ENCODE measurements at places on chromosomes 11 and 22.

DNA sequence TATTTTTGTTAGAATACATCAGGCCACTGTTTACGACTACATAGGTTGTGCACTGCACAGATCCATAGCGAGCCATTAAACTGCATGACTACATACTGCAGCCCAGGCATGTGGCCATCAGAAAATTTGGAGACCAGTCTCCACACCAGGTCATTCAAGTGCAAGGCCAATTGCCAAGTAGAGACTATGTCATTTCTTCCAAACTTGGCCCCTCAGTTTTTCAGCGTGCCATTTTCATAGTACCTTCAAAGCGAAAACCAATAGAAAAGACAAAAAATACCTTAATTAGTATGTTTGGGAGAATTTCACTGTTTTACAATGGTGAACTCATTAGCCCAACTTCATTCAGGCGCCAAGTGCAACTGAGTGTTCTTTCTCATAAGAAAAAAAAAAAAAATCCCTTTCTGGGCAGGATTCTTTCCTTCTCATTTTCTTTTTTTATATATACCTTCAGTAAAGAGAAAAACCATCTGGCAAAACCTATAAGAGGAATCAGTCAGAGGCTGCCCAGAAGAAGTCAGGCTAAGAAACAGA is 30.4 kb downstream of the PAMR1 start:
- H3K27me3 ChIP-seq = no peaks in the 10 kb centered on the region
- H3K36me3 ChIP-seq = no peaks in the 10 kb centered on the region
- DNase-seq = peak; percentile 79
- no peak overlapping the region for H3K27ac ChIP-seq
- peaks cover 5% of the 10 kb centered on the region for H3K4me1 ChIP-seq

- no peak overlapping the region for H3K4me3 ChIP-seq
- no peaks in the 10 kb centered on the region for H3K36me3 ChIP-seq
- H3K27ac ChIP-seq = no peak overlapping the region
These were observed 131.0 kb downstream of the SLC1A2 start for GRCh38 chr11:35288309-35288708.

DNA sequence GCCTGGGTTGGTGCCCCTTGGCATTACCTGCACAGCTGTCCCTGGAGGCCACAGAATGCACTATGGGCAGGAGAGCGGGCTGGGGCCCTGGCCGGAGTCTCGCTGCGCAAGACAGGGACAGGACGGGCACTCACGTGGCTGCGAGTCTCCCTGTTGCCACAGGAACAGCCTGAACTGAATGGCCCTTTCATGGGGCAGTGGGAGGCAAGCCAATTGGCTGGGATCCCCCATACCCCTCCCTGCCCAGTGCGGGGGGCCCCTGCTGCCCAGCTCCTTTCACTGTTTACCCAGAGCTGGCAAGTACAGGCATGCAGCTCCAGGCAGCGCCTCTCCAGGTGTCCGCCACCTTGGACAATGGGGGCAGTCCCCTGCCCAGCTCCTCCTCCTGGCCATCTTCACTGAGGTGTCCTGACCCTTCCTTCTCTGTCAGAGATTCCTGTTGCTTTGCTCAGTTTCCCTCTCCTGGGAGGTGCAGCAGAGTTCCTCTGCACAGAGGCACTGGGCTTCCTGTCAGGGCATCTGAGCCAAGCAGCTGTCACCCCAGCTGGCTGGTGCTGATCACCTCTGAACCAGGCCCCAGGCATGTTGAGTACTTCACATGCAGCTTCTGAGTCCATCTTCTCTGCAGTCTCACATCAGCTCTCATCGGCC is 5.2 kb downstream of the USP2 start:
- peak overlapping the region; percentile 23 for H3K4me3 ChIP-seq
- H3K27me3 ChIP-seq = peaks cover 3% of the 10 kb centered on the region
- peak overlapping the region; percentile 95 for H3K27ac ChIP-seq
- H3K4me1 ChIP-seq = peaks cover 94% of the 10 kb centered on the region
- peaks cover 12% of the 10 kb centered on the region for H3K36me3 ChIP-seq

DNA sequence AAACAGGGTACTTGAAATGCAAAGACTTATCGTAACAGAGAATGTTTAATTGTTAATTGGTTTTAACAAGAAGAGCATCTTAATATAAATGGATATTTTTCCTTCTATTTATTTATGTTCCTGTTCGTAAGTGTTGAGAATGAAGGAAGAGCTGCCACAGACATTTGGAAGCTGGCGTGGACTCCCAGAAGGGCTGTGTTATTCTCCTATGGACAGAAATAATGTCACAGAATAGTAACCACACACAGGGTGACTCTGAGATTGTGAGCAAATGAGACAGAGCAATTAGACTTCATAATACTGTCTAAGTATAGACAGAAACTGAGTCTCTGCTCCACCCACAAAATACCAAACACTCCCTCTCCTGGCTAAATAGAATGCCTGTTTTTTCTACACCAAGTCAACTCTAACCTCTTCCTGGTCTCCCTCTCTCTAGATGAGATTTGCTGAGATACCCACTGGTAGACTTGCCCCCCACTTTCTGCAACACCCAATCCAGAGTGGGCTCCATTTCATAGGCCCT is 6.1 kb downstream of the APOL3 start:
- no peak overlapping the region for H3K4me3 ChIP-seq
- H3K27ac ChIP-seq = peak overlapping the region; percentile 98
- DNase-seq = no peak
- H3K4me1 ChIP-seq = peaks cover 33% of the 10 kb centered on the region
- no peaks in the 10 kb centered on the region for H3K27me3 ChIP-seq

- H3K27ac ChIP-seq = no peak overlapping the region
- DNase-seq = no peak
- no peaks in the 10 kb centered on the region for H3K4me1 ChIP-seq
- H3K27me3 ChIP-seq = no peaks in the 10 kb centered on the region
- peaks cover 2% of the 10 kb centered on the region for H3K36me3 ChIP-seq
These were observed 155.7 kb downstream of the ATG16L2 start for GRCh38 chr11:72969894-72970335.

- DNase-seq = peak; percentile 88
- no peaks in the 10 kb centered on the region for H3K36me3 ChIP-seq
- peak overlapping the region; percentile 88 for H3K4me3 ChIP-seq
These were observed 630 bp downstream of the UBASH3B start for GRCh38 chr11:122656073-122656630.

- no peak overlapping the region for H3K4me3 ChIP-seq
- no peaks in the 10 kb centered on the region for H3K27me3 ChIP-seq
- peak; percentile 50 for DNase-seq
- peak overlapping the region; percentile 67 for H3K27ac ChIP-seq
- peaks cover 32% of the 10 kb centered on the region for H3K4me1 ChIP-seq
These were observed 49.9 kb downstream of the ALX4 start for GRCh38 chr11:44260081-44260480.

DNA sequence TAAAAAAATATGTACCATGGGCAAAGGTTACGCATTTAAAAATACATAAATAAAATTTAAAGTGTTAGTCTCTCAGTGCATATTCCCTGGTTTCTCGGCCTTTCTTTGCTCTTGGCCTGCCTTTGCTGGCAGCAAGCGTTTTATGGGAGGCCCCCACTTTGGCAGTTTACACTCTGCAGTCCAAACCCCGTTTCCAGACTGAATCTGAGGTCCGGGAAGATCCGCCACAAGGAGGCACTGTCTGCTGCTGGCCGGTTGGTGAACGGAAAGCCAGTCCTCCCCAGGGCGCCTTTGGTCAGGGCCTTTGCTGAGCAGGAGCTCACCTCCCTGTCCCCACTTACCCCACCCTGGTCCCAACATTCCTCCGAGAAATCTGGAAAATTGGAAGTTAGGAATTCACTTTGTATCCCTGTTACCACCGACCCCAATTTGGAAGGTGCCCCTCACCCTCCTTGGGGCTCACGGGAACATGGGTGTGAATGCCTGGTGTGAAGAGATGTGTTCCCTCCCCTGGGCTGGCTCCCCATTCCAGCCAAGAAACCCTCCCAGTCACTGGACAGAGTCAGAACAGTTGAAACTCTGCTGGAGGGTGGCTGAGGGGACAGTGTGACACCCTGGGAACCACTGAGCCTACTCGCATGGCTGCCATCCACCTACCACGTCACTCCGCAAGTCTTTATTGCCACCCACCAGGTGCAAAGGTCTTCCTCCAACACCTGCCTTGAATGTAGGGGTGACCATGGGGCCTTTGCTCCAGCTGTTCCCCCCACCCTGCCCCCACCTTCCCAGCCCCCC is 9.4 kb upstream of the SF1 start:
- no peak overlapping the region for H3K4me3 ChIP-seq
- no peaks in the 10 kb centered on the region for H3K27me3 ChIP-seq
- H3K27ac ChIP-seq = no peak overlapping the region
- DNase-seq = peak; percentile 58
- peaks cover 21% of the 10 kb centered on the region for H3K36me3 ChIP-seq

- no peaks in the 10 kb centered on the region for H3K36me3 ChIP-seq
- no peak overlapping the region for H3K4me3 ChIP-seq
- no peak for DNase-seq
- H3K27ac ChIP-seq = no peak overlapping the region
These were observed 95.9 kb upstream of the DDI1 start for GRCh38 chr11:103940551-103940950.

GRCh38 chr11:63611395-63611747 is 2.9 kb downstream of the PLAAT3 start:
- peaks cover 20% of the 10 kb centered on the region for H3K4me1 ChIP-seq
- no peak overlapping the region for H3K4me3 ChIP-seq
- DNase-seq = no peak
- peaks cover 3% of the 10 kb centered on the region for H3K27me3 ChIP-seq

- H3K36me3 ChIP-seq = no peaks in the 10 kb centered on the region
- peaks cover 9% of the 10 kb centered on the region for H3K4me1 ChIP-seq
- H3K27me3 ChIP-seq = peaks cover 54% of the 10 kb centered on the region
- no peak overlapping the region for H3K4me3 ChIP-seq
These were observed 28.1 kb upstream of the ALX4 start for GRCh38 chr11:44338026-44338425.

DNA sequence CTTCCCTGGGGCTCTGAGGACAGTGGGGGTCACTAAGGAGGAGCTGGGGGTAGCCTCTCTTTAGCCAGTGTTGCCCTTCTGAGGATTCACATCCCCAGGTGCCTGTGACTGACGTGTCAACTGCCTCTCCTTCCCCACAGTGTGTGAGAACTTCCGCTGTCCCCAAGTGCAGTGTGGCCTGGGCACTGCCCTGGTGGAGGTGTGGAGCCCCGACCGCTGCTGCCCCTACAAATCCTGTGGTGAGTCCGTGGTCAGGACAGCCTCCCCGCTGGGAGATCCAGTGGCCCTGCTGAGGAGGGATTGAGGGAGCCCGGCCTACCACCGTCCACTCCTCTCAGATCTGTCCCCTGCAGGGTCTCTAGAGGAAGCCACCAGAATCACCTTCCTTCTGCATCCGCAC is 81.1 kb upstream of the MYOD1 start:
- no peaks in the 10 kb centered on the region for H3K36me3 ChIP-seq
- H3K27me3 ChIP-seq = no peaks in the 10 kb centered on the region
- DNase-seq = no peak
- no peak overlapping the region for H3K27ac ChIP-seq

DNA sequence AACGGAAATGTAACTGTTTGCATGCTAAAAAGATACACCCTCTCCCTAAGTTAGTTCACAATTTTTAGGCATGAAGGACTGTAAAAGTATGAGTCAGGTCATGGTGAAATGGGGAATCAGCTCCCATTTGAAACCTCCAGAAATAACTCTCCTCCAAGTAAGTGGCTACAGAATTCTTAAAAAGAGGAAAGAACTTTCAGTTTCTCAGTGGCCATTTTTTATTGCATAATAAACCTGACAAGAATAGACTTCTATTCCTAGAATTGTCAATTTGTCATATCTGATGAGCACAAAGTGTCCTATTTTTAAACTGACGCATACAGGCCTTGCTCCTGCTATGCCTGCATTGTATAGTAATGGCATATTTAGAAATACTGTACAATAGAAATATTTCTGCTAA is 612.2 kb downstream of the CNTN5 start:
- H3K27me3 ChIP-seq = no peaks in the 10 kb centered on the region
- H3K27ac ChIP-seq = no peak overlapping the region

DNA sequence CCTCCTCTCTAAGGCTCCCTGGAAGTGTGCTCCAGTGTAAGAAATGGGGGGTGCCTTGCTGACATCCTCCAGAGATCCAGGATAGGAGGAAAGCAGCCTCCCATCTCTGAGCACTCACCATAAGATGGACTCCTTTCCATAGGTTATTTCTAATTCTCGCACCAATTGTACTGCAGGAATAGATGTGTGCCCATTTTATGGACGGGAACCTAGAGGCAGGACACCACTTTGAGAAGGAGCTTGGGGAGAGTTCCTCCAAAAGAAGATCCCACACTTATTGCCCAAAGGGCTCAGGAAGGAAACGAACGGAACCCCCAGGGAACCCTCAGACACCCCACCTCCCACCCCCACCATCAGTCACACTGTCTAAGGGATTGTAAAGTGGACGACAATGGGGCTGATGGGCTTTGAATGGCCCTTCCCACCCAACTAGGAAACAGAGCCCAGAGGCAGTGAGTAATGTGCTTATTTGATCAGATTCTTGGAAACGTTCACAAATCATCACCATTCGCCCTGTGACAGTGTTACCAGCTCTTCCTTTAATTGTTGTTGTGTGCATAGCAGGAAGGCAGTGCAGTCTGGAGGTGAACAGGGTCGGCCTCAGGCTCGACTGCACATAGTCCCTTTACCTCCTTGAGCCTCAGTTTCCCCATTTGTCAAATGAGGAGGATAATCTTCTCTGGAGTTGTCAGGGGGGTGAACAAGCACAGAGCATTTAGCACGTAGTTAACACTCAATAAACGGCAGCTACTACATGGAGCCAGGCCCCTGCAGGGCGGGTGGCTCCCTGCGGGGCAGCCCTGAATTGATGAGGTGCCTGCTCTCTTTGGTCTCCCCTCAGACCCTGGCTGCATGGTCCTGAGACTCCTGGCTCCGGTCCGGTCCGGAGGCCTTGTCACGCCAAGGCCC is 8.4 kb upstream of the MN1 start:
- peaks cover 14% of the 10 kb centered on the region for H3K27me3 ChIP-seq
- H3K4me3 ChIP-seq = no peak overlapping the region
- peak overlapping the region; percentile 72 for H3K27ac ChIP-seq
- DNase-seq = no peak
- peaks cover 33% of the 10 kb centered on the region for H3K4me1 ChIP-seq

GRCh38 chr11:35305670-35306382 is 113.5 kb downstream of the SLC1A2 start:
- peaks cover 11% of the 10 kb centered on the region for H3K4me1 ChIP-seq
- H3K27me3 ChIP-seq = no peaks in the 10 kb centered on the region
- no peak overlapping the region for H3K4me3 ChIP-seq
- DNase-seq = no peak
- H3K27ac ChIP-seq = no peak overlapping the region

GRCh38 chr11:106397787-106398501 is 320.5 kb downstream of the AASDHPPT start:
- no peaks in the 10 kb centered on the region for H3K27me3 ChIP-seq
- peak; percentile 72 for DNase-seq
- no peaks in the 10 kb centered on the region for H3K36me3 ChIP-seq

GRCh38 chr11:129308241-129308865 is 67.3 kb upstream of the BARX2 start:
- H3K27me3 ChIP-seq = no peaks in the 10 kb centered on the region
- no peak overlapping the region for H3K4me3 ChIP-seq
- no peaks in the 10 kb centered on the region for H3K36me3 ChIP-seq

GRCh38 chr22:38733724-38734381 is 21.9 kb downstream of the SUN2 start:
- DNase-seq = peak; percentile 80
- H3K27ac ChIP-seq = peak overlapping the region; percentile 89
- H3K4me1 ChIP-seq = peaks cover 25% of the 10 kb centered on the region

- H3K27ac ChIP-seq = no peak overlapping the region
- peaks cover 19% of the 10 kb centered on the region for H3K4me1 ChIP-seq
- no peak for DNase-seq
- no peaks in the 10 kb centered on the region for H3K36me3 ChIP-seq
- H3K4me3 ChIP-seq = no peak overlapping the region
These were observed 48.0 kb downstream of the ME3 start for GRCh38 chr11:86624366-86624765.

GRCh38 chr11:74014880-74015279 is 6.0 kb upstream of the UCP3 start:
- H3K27me3 ChIP-seq = no peaks in the 10 kb centered on the region
- peak; percentile 48 for DNase-seq
- H3K4me3 ChIP-seq = no peak overlapping the region
- peaks cover 55% of the 10 kb centered on the region for H3K36me3 ChIP-seq
- H3K4me1 ChIP-seq = peaks cover 19% of the 10 kb centered on the region

Measured in muscle of leg (tissue), 16 donors.